ENCODE measurements at places on chromosomes 13 and 19. TPM values are rescaled to one million over a fixed set of nuclear protein-coding genes. Genes with fewer than 3 reads are reported as not detected.
A peak's percentile ranks its signal among the peaks of the same experiment; 100 is the strongest.

DNA sequence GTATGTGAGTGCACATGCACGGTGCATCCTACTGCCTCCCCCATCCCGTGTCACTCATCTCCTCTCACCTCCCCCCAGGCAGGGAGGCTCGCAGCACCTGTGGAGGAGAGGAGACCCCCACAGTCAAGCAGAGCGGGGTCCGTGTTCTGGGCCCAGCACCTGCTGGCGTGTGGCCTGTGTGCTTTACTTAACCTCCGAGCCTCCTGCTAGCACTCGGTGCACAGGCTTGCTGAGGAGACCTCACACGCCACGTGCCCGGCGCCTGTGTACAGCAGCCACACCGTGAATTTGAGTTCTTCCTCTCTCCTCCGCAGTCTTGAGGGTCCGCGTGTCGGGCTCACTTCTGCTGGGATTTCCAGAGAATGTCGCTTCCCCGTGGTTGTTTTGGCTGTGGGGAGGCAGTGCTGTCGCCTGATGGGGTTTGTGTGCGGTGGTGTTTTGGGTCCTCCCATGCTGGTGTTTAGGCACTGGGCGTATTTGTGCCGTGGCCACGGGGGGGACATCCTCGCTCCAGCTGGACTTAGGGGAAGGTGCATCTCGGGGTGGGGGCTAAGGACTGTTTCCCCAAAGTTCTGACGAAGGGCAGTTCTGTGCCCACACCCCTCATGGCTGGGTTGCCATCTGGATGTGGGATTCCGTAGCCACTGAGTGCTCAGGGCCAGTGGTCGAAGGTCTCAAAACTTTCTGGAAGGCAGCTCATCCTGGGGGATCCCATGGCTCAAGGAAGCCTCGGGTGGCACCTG is 34.8 kb upstream of the TMEM255B start:
- H3K27me3 ChIP-seq, result no peaks in the 10 kb centered on the region
- peak; percentile 84 for DNase-seq
- H3K4me1 ChIP-seq, result peaks cover 3% of the 10 kb centered on the region
- H3K4me3 ChIP-seq, result peak overlapping the region; percentile 74
- no peaks in the 10 kb centered on the region for H3K36me3 ChIP-seq
- no peak overlapping the region for H3K27ac ChIP-seq

DNA sequence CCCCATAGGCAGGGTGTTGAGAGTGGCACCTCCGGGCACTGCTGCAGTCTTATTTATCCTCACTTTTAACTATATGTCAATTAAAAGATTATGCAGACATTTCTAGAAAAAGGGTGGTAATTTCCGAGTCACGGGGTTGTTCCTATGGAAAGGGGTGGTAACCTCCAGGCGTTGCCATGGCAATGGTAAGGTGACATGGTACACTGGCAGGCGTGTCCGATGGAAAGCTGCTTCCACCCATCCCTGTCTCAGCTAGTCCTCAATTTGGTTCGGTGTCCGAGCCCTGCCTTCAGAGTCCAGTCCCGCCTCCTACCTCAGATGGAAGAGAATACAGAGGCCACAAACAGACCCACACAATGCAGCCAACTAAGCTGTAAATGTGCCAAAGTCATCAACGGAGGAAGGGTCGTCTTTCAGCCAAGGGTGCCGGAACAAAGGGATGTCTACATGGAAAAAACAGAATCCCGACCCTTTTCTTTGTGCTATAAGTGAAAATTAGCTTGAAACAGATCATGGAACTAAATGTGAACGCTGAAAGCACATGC is 72.6 kb upstream of the C13orf46 start:
- H3K4me3 ChIP-seq, result no peak overlapping the region
- DNase-seq, result no peak
- no peak overlapping the region for H3K27ac ChIP-seq
- H3K27me3 ChIP-seq, result no peaks in the 10 kb centered on the region

DNA sequence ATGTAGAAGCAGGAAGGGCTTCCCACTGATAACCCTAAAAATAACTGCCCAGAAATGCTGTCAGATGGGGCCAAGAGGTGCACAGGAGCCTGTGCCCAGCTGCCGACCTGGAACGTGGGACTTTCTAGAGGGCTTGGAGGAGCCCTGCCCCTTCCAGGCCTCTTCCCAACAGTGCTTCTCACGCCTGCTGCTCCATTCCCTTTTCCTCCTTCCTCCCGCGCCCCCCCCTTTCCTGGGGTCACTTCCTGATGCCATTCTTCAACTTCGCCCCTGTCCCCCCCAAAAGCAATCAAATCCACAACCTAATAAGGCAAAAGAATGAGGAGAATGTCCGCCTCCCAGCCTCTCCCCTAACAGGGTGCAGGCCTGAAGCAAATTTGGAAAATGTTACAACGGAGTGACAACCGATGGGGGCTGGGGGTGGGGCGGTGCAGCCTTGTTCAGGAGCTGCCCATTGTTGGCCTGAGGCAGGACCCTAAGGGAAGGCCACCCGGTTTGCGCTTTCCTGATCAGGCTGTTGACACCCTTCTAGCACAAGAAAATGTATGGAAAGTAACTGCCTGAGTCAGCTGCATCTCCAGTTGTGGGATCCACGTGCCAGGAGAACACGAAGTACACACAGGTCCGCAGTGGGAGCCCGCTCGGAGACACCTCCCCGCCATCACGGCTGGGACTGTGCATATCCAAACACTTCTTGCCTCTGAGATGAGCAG is 18.7 kb downstream of the ACTN4 start:
- no peak for DNase-seq
- H3K27ac ChIP-seq, result peak overlapping the region; percentile 100
- H3K4me1 ChIP-seq, result peaks cover 97% of the 10 kb centered on the region
- H3K27me3 ChIP-seq, result no peaks in the 10 kb centered on the region
- peak overlapping the region; percentile 16 for H3K4me3 ChIP-seq

Gene ZNF382
- 17.3 TPM for total RNA-seq

- H3K36me3 ChIP-seq, result no peaks in the 10 kb centered on the region
- no peak for DNase-seq
- no peak overlapping the region for H3K4me3 ChIP-seq
- H3K4me1 ChIP-seq, result no peaks in the 10 kb centered on the region
Observed at GRCh38 chr13:53207556-53207955, 178.9 kb downstream of the OLFM4 start.

Gene CEACAM1
- total RNA-seq, result not detected

Gene PMIS2
- total RNA-seq, result not detected

- H3K27ac ChIP-seq, result no peak overlapping the region
- no peaks in the 10 kb centered on the region for H3K36me3 ChIP-seq
- H3K4me1 ChIP-seq, result no peaks in the 10 kb centered on the region
- DNase-seq, result no peak
- no peaks in the 10 kb centered on the region for H3K27me3 ChIP-seq
- no peak overlapping the region for H3K4me3 ChIP-seq
Observed at GRCh38 chr13:87538366-87539052, 132.7 kb upstream of the SLITRK5 start.

GRCh38 chr13:19657872-19658591 is 24.6 kb downstream of the MPHOSPH8 start:
- H3K36me3 ChIP-seq, result peaks cover 23% of the 10 kb centered on the region
- H3K27me3 ChIP-seq, result no peaks in the 10 kb centered on the region

DNA sequence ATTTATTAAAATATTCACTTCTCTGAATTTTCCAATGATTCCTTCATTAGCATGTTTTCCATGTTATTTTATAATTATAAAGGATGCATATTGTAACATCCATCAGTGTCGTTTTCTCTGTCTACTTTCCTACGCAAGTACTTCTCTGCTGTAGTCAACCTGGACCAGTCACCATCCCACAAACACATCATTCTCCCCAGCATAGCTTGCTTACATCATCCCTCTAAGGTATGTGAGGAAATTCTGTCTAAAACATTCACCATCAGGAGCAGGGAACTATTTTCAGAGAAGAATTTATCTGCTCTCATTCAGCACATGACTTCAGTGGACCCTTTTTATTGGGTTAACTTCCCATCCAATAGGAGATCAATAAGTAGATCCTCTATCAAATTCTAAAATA is 806.1 kb upstream of the ARGLU1 start:
- no peaks in the 10 kb centered on the region for H3K27me3 ChIP-seq
- peaks cover 18% of the 10 kb centered on the region for H3K4me1 ChIP-seq
- H3K36me3 ChIP-seq, result no peaks in the 10 kb centered on the region

DNA sequence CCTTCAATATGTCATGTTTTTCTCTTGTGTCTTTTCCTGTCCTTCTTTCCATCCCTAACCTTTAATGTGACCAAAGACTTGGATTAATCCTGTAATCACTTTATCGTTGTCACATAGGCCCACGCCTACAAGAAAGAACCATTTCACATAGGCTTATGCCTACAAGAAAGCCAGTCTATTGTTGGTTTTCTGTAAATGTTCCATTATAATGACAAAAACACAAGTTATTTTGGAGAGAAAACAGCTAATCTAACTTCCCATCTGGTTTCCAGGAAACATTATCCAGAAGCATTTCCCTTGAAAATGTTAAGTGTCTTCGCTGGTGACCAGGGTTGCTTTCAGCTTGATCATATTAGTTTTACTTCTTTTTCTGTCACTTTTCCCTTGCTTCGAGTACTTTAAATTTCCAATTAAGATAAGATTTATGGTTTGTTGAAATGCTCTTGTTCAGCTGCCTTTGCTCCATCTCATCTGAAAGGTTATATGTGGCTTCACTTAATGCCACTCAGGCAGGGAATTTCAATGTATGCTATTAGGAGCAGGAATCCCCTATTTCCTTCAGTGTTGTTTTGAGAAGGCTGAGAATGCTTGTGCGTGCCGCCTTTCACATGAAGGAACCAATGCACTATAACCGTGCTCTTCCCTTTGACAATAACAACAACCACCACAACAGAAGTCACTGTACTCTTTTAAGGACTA is 708.2 kb downstream of the EFNB2 start:
- H3K36me3 ChIP-seq, result no peaks in the 10 kb centered on the region
- no peaks in the 10 kb centered on the region for H3K4me1 ChIP-seq
- no peak for DNase-seq
- H3K27me3 ChIP-seq, result no peaks in the 10 kb centered on the region
- no peak overlapping the region for H3K27ac ChIP-seq

GRCh38 chr13:113730831-113731191 is 28.2 kb upstream of the TMEM255B start:
- H3K36me3 ChIP-seq, result no peaks in the 10 kb centered on the region
- no peak overlapping the region for H3K27ac ChIP-seq
- no peaks in the 10 kb centered on the region for H3K4me1 ChIP-seq

GRCh38 chr13:23695711-23696464 is 125.7 kb downstream of the TNFRSF19 start:
- no peaks in the 10 kb centered on the region for H3K36me3 ChIP-seq
- no peak overlapping the region for H3K4me3 ChIP-seq
- DNase-seq, result no peak
- no peak overlapping the region for H3K27ac ChIP-seq

- no peak for DNase-seq
- H3K36me3 ChIP-seq, result no peaks in the 10 kb centered on the region
- H3K4me3 ChIP-seq, result peak overlapping the region; percentile 75
- no peaks in the 10 kb centered on the region for H3K27me3 ChIP-seq
Observed at GRCh38 chr13:112690283-112690929, 568 bp downstream of the ATP11A start.

Gene RAB3A
- 3.4 TPM for total RNA-seq

Gene NCAN
- not detected for total RNA-seq

DNA sequence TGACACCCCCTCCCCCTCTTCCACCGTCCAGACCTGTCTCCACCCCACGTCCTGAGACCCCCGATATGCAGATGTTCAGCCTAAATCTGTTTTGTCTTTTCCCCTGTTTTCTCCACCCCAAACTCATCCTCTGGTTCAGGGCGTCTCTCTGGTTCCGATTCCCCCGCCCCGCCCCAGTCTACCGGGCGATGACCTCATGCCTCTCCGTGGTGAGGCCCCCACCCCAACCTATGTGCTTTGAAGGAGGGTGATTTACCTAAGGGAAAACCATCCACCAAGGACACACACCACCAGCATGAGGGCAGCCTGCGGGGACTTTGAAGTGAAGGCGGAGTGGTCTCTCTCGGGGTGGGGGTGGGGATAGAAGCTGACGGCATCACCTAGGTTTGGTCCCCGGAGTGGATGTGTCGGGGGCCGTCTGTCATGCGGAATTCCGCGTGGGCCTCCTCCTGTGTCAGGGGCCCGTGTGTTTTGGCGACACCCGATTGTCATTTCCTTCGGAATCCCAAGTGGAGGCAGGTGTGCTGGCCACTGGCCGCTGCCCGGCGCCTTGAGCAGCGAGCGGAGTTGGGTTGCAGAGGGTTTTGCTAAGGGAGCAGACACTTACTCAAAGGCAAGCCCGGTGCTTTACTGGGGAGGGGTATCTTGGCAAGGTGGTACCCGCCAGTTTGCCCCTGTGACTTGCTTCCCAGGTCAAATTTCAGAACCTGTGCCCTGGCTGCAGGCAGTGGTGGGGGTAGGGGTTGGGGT is 1.4 kb downstream of the FZR1 start:
- H3K36me3 ChIP-seq, result no peaks in the 10 kb centered on the region
- peak overlapping the region; percentile 93 for H3K27ac ChIP-seq
- DNase-seq, result no peak
- peaks cover 35% of the 10 kb centered on the region for H3K4me1 ChIP-seq
- no peaks in the 10 kb centered on the region for H3K27me3 ChIP-seq
- H3K4me3 ChIP-seq, result peak overlapping the region; percentile 90

DNA sequence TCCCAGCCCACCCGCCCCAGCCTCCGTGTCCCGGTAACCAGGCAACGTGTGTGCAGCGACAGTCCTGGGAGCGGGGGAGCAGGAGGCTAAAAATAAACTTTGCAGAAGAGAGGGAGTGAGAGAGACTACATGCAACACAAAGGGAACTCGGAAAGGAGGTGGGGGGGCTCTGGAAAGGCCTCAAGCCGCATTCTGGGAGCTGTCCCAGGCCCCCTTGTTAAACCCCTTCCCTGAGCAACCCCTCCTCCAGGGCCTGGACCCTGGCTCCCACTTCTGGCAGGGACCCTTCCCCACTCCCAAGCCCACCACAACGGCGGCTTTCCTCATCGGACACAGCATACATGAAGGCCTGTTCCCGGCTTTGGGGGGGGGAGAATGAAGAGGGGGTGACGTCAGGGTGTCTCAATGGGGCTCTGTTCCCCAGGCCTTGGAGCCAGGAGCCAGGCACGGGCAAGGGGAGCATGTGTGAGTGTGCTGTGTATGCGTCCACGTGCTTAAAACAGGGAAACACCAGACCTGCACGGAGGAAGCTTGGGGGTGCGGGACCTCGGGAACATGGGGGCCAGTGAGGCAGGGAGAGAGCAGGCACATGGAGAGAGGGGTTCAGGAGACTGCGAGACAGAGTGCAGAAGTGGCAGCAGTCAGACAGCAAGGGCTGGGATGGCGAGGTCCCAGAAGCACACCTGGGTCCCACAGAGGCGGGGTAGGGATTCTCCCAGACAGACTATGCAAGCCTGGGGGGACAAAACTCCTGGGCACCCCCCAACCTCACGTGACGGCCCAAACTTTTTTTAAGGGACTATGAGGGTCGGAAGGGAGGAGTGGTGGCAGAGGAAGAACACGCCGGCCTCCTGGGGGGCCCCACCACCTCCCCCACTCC is 2.3 kb downstream of the ERF start:
- H3K36me3 ChIP-seq, result peaks cover 4% of the 10 kb centered on the region
- peak overlapping the region; percentile 97 for H3K4me3 ChIP-seq
- no peak for DNase-seq
- peak overlapping the region; percentile 99 for H3K27ac ChIP-seq
- no peaks in the 10 kb centered on the region for H3K27me3 ChIP-seq

Gene NLRP13
- total RNA-seq, result not detected

- no peak overlapping the region for H3K4me3 ChIP-seq
- peaks cover 3% of the 10 kb centered on the region for H3K4me1 ChIP-seq
- no peak overlapping the region for H3K27ac ChIP-seq
- DNase-seq, result no peak
Observed at GRCh38 chr19:58434217-58434616, 5.7 kb downstream of the ZNF132 start.
